ENCODE measurements at places on chromosomes 2 and 18. TPM values are rescaled to one million over a fixed set of nuclear protein-coding genes. Genes with fewer than 3 reads are reported as not detected.

CPO gene
- 0.48 TPM for polyA plus RNA-seq

GRCh38 chr2:74740741-74741431 is 86.8 kb downstream of the SEMA4F start:
- DNase-seq, result peak; percentile 30

GRCh38 chr18:42620657-42621056 is 494.8 kb downstream of the RIT2 start:
- no peak for DNase-seq

- peak; percentile 15 for DNase-seq
These were observed 670.7 kb downstream of the ERBB4 start for GRCh38 chr2:211867845-211868451.

DPYSL5 gene
- polyA plus RNA-seq, result 23.3 TPM

CD28 gene
- 5.0 TPM for polyA plus RNA-seq

DNA sequence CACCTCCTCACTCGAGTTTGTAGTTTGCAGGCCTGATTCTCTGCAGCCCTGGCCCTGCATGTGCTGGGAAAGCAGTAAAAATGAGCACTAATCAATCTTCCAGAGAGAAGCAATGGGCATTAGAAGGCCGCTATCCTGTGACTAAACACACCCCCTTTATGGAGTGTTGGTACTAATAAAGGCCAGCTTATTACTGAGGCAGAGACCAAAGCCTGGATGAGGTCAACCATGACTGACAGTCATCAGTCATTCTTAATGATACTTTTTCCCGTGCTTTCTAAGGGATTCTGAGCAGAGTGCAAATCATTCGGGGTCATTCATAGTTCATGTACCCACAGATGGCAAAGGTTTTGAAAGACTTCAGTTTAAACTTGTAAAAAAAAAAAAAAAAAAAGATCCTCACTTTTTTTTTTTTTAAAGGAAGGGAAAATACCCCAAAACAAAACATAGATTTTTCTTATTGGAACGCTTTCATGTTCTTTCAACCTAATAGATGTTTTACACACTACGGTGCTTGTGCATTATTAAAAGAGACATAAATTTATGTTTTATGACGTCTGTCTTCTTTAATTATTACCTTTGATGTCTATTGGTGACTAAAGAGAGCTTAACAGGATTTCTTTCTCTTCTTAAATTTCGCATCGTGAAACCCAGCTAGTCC is 13.2 kb downstream of the TSHZ1 start:
- no peak for DNase-seq

- peak; percentile 48 for DNase-seq
These were observed 31.8 kb downstream of the HDAC4 start for GRCh38 chr2:239368906-239369552.

- DNase-seq, result peak; percentile 79
These were observed 292.4 kb downstream of the SS18 start for GRCh38 chr18:25798046-25798445.

- peak; percentile 71 for DNase-seq
These were observed 57.7 kb upstream of the SEMA4C start for GRCh38 chr2:96927405-96928171.

DNA sequence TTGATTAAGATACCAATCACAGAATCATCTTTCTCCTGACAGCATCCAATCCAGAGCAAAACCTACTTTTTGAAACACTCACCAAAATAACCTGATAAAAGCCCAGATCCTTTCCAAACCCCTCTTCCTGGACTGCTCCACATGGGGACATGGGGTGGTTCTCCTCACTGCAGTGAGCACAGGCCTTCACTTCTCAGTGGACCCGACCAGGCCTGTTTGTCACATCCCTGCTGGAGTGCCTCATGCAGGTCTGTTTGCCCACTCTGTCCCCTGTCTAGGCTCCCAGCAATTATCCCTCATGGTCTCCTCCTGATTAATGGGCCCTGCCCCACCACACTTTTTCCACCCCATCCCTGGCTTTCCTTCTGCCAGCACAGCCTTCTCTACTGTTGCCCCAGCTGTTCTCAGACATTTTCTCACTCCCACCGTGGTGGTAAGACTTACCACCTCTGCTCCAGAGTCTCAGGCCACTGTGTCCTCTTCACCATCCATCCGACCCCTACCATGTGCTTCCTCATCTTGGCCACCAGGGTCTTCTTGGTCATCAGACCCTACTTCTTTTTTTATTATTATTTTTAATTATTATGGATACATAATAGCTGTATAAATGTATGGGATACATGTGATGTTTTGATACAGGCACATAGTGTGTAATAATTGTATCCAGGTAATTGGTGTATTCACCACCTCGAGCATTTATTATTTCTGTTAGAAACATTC is 21.1 kb downstream of the MRPL30 start:
- no peak for DNase-seq

GRCh38 chr2:239157269-239157668 is 243.6 kb downstream of the HDAC4 start:
- DNase-seq, result no peak

DNA sequence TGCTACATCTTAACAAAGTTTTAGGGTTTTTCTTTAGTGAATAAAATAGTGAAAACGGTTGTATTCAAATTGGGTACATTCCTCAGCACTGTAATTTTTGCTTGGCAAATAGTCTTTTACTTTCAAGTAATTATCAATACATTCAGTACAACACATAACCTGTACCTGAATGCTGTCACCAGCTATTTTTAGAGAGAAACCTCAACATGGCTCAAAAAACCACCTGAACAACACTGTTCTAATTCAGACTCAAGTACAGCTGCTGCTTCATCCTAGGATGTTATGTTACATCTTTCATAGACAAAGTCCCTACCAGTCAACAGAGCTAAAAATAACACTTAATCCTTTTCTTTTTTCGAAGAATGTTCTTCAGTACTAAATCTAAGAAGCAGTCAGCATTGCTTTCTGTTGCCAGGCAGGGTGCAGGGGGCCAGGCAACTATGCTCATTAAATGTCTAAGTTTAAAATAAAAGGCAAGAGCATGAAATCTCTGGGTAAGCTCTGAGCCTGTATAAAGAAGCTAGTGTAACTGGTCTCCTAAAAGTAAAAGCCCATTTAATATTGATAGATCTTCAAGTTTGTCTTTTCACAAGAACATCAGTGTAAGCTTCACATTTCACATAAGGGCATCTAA is 20.5 kb downstream of the PDIA6 start:
- no peak for DNase-seq

- DNase-seq, result peak; percentile 12
These were observed 747.3 kb downstream of the ADCYAP1 start for GRCh38 chr18:1652018-1652417.

- peak; percentile 40 for DNase-seq
These were observed 131.0 kb downstream of the ALPK2 start for GRCh38 chr18:58497845-58498244.

DNA sequence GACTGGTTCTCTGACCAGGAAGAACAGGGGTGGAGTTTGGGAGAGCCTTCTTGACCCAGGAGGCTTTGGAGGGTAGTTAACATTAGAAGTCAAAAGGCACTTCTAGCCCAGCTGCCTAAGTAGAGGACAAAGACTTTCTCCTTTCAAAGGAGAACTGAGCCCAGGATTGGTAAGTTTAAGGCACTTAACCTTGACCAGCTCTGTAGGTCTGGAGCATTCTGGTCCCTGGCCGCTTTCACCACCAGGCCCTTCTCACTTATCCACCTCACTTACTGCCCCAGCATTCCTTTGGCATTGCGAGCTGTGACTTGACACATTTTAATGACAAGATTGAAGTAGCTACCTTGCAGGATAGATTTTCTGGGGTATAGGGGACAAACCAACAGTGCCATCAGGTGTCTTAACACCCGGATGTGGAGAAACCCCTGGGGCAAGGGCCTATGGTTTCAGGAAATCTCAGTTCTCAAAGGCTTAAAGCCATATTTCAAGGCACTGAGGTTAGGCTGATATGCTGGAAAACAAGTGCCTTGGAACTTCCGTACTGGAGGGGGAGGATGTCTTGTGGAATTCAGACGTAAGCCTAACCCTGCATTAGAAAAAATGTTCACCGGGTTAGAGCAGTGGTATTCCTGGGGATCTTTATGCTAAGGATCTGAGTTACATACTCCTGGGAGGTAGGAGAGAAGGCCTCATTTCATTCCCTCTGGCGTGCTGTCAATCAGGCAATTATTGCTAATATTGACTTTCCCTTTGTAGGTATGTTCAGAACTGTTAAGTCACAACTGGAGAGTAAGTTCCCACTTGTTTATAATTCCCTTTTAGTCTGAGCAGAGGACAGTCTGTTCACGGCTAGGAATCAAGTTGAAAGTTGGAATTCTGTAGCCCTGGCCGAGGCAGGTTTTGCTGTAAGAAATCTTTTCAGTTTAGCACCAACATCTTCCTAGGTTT is 4.3 kb downstream of the C2orf68 start:
- DNase-seq, result no peak

SERPINB4 gene
- polyA plus RNA-seq, result not detected

GRCh38 chr2:205047273-205047839 is 502.1 kb downstream of the PARD3B start:
- DNase-seq, result no peak

DNA sequence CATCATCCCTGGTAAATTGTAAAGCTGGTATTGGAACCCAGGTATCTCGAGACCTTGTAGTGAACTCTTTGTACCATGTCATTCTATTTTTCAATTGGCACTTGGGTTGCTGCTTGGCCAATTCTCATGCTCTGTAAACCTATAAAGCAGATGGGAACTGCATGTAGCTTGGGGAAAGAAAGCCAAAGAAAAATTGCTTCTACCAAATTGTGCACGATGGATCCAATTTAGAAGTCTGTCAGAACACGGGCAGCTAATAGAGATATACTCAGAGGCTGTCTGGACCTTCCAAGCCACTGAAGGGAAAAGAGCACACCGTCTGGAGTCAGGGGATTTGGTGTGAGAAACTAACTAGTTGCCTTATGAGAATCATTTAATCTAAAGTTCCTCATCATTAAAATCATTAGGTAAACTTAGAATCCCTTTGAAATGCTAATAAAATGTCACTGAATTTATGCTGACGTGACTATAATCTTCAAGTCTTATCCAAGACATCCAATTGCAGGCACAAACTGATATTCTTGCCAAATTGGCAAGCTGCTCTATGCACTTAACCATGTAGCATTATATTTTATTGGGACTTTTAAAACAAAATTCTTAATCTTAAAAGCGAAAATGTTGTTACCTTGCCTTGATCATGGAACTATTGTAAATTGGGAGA is 206.8 kb downstream of the DCC start:
- no peak for DNase-seq

PKDCC gene
- polyA plus RNA-seq, result 144 TPM

CRACDL gene
- 2.4 TPM for polyA plus RNA-seq

- DNase-seq, result no peak
These were observed 4.4 kb upstream of the SERPINB5 start for GRCh38 chr18:63472380-63472779.

- DNase-seq, result no peak
These were observed 86.4 kb upstream of the HK2 start for GRCh38 chr2:74747411-74748080.

DNA sequence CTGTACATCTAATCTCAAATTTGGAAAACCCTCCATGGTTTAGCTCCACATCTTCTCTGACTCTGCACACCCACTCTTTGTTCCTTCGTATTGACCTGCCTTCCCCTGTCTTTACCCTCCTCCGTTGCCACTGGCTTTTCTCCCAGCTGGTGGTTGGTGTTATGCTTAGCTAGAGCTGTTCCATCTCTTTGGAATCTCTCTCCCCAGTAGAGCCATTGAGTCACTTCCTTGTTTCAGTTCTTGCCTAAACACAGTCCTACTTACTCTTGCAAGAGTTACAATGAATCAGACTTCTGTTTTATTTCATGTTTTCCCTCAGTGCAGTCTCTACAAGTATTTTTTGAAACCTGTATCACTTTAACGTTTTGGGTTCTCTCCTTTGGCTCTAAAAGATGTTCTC is 263.9 kb downstream of the LTBP1 start:
- DNase-seq, result no peak

- DNase-seq, result no peak
These were observed 95.3 kb upstream of the RMDN2 start for GRCh38 chr2:37829616-37830395.

DNA sequence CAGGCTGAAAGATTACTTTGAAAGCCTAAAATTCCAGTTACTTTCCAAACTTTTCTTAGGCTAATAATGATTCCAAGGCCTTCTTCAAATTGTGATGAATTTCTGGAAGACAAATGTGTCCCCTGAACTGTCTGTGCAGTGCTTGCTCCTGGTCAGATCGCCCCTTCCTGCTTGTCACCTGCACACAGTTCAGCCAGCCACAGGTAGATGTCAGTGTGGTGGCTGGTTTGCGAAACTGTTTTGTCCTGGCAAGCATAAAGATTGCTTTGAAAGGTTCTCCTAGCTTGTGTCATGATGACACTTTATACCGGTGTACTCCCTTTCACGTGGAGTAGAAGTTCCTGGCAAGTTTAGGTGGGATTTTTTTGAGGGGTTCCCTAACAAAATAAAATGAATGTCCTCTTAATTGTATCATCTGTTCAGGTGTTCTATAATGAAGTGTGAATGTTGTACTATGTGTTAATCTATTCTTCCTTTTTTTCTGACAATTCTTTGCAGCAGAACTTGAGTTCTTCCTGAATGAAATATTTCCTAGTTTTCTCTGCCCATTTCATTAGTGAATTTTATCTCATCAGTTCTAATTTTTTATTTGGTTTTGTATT is 298.8 kb downstream of the ZNF407 start:
- DNase-seq, result peak; percentile 48

NCL gene
- 690 TPM for polyA plus RNA-seq

DNA sequence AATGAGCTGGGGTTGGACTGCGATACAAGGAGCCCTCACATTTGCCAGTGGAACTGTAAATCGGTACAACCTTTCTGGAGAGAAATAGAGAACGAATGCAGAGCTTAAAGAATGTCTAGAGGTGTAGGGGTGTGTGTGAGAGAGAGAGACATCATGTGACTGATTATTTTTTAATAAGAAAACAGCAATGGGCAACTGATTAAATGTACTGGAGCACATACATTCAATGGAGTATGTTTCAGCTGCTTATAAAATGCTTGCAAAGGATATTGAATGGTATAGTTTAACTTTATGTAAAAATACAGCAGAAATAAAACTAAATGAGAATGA is 391 bp upstream of the TMEM17 start:
- no peak for DNase-seq

SCN9A gene
- polyA plus RNA-seq, result 4.5 TPM

DNA sequence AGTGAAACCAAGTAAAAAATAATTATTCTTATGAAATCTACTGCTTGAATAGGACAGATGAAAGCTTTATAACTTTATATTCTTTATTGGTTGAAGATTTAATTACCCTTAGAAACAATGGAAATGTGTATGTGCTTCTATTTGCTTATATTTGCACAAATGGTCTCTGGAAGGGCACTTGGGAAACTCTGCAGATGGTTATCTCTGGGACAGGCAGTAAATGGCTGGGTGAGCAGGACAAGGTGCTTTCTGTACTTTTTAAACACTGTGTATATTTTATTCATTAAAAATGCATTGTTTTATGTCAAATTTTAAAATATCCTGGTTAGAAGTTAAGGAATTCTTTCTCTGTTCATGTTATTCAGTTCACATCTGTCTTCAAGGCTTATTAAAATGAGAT is 131.1 kb downstream of the LRRTM4 start:
- no peak for DNase-seq

DNA sequence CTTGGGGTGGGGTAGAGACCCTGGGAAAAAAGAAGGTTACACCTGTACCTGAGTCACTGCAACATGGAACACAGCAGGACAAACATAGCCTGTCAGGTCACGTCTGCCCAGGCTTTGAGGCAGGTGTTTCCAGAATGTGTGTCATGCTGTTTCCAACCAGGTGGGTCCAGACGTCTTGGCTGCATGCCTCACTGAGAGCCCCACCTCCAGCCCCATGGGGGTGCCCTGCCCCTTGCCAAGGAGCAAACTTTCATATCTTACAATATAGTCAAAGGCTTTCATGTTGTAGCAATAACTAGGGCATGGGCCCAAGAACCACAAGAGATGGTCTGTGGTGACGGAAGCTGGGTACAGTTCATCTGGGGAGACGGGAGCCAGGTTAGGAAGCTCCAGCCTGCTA is 499.7 kb downstream of the BCL11A start:
- no peak for DNase-seq

Data from muscle of leg (tissue), 16 donors.